MV-4-11 (cell line): ENCODE measurements at places on chromosomes 16 and 17.

GRCh38 chr16:30721167-30721566, 22.2 kb downstream of the SRCAP start:
- DNase-seq: no peak

DNA sequence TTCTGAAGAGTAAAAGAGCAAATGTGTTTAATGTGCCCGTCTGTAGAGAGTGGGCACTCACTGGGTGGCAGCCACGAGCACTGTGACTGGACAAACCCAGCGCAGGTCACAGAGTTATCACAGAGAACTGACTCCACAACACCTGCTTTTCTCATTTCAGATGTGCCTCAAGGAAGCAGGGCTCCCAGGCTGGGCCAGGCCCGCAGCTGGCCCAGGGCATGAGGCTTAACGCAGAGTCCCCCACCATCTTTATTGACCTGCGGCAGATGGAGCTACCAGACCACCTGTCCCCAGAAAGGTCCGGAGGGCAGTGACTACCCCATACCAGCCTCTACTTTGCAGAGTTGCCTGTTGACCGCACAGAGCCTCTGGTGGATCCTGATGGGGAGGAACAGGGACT, 11.9 kb downstream of the DNAAF8 start:
- DNase-seq: no peak

DNA sequence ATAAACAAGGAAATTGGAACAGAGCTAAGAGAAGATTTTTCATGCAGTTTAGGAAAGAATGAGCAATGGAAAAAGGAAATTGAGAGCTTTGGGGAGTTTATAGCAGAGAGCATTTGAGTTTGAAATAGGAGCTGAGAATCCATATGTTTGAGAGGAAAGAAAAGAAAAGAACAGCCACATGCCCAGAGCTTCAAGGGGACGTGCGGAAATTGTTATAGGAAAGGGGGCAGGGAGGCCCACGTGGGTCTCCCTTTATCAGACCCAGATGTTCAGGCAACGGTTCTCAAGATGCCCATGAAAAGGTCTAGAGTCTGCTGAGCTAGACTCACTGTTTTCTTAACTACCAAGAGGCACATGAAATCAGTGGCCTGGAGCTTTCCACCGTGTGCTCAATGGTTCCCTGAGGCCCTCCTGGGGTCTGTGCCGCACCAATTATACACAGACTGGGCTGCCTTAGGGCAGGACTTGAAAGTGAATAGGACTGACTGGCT, 31.2 kb downstream of the CHD9 start:
- no peak for DNase-seq

GRCh38 chr17:15507896-15508295, 40.5 kb upstream of the CDRT4 start:
- no peak for DNase-seq

DNA sequence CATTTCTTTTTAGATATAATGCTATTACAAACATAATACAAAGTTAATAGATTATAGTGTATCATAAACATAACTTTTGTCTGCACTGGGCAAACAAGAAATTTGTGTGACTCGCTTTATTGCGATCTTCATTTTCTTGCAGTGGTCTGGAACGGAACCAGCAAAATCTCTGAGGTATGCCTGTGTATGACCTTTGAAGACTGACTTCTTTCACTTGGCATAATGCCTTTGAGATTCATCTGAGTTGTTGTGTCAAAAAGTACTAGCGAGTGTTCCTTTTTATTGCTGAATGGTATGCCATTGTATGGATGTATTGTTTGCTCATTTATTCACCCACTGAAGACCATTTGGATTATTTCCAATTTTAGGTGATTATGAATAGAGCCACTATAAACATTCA, 69.2 kb downstream of the TANC2 start:
- DNase-seq: no peak
